ENCODE measurements at places on chromosomes 3 and 15.
A peak's percentile ranks its signal among the peaks of the same experiment; 100 is the strongest.

- DNase-seq = no peak
These were observed 18.7 kb downstream of the SLC33A1 start for GRCh38 chr3:155835341-155836071.

DNA sequence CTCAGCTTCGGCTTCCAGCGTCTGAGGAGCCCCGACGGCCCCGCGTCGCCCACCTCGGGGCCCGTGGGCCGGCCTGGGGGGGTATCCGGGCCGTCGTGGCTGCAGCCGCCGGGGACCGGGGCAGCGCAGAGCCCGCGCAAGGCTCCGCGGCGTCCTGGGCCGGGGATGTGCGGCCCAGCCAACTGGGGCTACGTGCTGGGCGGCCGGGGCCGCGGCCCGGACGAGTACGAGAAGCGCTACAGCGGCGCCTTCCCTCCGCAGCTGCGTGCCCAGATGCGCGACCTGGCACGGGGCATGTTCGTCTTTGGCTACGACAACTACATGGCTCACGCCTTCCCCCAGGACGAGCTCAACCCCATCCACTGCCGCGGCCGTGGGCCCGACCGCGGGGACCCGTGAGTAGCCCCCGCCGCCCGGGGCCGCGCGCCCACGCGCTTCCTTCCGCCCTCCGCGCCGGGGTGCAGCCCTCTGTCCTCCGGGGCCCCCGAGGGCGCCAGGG is 462 bp downstream of the EDEM1 start:
- DNase-seq = no peak

DNA sequence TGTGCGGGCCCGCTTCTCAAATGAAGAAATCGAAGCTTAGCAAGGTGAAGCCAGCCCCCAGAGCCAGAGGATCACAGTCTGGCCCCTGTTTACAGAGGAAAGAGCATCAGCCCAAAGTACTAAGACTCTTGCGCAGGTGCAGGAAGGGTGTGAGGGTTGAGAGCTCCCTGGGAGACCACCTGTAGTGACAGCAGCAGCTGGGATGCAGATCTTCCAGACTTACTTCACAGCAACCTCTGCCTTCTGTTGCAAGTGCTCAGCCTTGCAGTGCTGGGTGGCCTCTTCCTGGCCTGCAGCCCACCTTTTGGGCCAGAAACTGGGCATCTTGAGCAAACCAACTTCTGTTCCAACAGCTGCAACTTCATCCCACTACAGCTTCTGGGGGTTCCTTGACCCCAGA is 19.7 kb downstream of the SPATA12 start:
- no peak for DNase-seq

GRCh38 chr3:141076036-141076773 is 25.1 kb downstream of the SPSB4 start:
- no peak for DNase-seq

- no peak for DNase-seq
These were observed 133.3 kb downstream of the GRM7 start for GRCh38 chr3:6994081-6994668.

DNA sequence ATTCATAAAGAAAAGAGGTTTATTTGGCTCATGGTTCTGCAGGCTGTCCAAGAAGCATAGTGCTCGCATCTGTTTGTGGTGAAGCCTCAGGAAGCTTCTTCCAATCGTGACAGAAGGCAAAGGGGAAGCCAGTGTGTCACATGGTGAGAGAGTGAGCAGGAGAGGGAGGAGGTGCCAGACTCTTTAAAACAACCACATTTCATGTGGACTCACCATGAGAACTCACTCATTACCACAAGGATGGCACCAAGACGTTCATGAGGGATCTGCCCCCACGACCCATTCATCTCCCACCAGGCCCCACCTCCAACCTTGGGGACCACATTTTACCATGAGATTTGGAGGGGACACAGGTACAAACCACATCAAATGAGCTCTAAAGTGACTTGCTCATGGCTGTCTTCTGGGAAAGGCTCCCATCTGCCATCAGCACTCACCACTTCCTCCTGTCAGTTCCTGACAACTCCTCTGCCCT is 327.3 kb upstream of the TLE3 start:
- DNase-seq = peak; percentile 9
